ENCODE measurements at places on chromosomes 7 and 10. TPM values are rescaled to one million over a fixed set of nuclear protein-coding genes. Genes with fewer than 3 reads are reported as not detected.

DNA sequence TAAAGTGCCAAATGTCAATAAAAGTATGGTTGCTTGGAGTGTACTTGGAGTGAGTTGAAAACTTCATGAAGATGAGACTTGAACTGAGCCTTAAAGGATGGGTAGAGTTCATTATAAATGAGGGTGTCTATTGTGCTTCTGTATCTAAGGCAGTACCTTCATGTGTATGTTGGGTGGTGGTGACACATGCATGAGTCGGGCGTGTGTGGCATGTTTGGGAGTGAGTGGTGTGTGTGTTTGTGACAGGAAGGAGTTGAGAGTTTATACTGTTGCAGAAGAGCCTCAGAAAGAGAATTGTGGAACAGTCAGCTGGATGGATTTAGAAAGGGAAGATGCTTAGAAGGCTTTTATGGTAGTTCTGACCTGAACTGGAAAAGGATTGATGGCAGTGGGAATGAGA, 6.0 kb upstream of the ZRANB1 start:
- no peak for DNase-seq

GRCh38 chr10:101762736-101763135, 13.2 kb downstream of the FGF8 start:
- peak; percentile 30 for DNase-seq

Gene LRGUK
- 0.95 TPM for total RNA-seq

GRCh38 chr7:43439631-43440401, 143.1 kb upstream of the STK17A start:
- DNase-seq, result no peak

GRCh38 chr7:114930829-114931655, 9.1 kb downstream of the MDFIC start:
- no peak for DNase-seq

GRCh38 chr10:3362394-3362793, 189.8 kb upstream of the PITRM1 start:
- DNase-seq, result no peak

GRCh38 chr7:51314726-51315125, 1.9 kb downstream of the COBL start:
- DNase-seq, result no peak

Gene STEAP2
- 45.9 TPM for total RNA-seq

Gene PDE1C
- total RNA-seq, result 51.3 TPM

Gene TAS2R4
- total RNA-seq, result 1.3 TPM

- peak; percentile 80 for DNase-seq
These were observed 68.2 kb downstream of the DNAJB6 start for GRCh38 chr7:157404845-157405481.

DNA sequence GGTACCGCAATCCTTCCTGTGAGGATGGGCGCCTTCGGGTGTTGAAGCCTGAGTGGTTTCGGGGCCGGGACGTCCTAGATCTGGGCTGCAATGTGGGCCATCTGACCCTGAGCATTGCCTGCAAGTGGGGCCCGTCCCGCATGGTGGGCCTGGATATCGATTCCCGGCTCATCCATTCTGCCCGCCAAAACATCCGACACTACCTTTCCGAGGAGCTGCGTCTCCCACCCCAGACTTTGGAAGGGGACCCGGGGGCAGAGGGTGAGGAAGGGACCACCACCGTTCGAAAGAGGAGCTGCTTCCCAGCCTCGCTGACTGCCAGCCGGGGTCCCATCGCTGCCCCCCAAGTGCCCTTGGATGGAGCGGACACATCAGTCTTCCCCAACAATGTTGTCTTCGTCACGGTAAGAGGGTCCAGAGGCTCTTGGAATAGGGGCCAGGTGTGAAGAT, 1.7 kb downstream of the MEPCE start:
- peak; percentile 81 for DNase-seq

DNA sequence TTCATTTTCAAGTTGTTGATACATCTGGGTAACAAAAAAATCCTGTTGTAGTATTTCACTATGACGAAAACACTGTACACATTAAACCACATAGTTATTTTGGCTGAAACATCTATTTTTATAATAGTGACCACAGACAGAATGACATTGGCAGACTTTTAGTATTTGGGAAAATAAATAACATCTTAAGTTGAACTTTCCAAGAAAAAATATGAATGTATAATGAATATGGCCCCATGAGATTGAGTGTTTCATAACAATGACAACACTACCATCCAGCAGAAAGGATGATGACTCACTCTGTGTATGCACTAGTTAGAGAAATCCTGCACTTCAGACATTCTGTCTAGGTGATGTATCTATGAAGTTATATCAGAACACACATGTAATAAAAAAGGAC, 118.1 kb downstream of the SEMA3D start:
- DNase-seq, result no peak

DNA sequence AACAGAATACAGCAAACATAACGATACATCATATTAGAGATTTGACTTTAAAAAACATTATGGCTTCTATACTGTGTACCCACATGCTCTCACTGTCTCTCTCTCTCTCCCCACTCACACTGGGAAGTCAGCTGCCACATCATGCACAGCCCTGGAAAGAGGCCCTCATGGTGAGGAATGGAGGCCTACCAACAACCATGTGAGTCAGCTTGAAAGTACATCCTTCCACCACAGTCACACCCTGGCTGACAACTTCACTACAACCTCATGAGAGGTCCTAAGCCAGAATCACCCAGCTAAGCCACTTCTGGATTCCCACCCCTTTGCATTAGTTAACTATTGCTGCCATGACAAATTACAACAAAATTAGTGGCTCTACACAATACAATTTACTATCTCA, 23.3 kb upstream of the GPR22 start:
- DNase-seq, result no peak

Gene MYL10
- total RNA-seq, result not detected

Gene MMP21
- total RNA-seq, result 0.28 TPM

GRCh38 chr7:289209-289755, 688 bp upstream of the FOXL3 start:
- DNase-seq, result peak; percentile 70

DNA sequence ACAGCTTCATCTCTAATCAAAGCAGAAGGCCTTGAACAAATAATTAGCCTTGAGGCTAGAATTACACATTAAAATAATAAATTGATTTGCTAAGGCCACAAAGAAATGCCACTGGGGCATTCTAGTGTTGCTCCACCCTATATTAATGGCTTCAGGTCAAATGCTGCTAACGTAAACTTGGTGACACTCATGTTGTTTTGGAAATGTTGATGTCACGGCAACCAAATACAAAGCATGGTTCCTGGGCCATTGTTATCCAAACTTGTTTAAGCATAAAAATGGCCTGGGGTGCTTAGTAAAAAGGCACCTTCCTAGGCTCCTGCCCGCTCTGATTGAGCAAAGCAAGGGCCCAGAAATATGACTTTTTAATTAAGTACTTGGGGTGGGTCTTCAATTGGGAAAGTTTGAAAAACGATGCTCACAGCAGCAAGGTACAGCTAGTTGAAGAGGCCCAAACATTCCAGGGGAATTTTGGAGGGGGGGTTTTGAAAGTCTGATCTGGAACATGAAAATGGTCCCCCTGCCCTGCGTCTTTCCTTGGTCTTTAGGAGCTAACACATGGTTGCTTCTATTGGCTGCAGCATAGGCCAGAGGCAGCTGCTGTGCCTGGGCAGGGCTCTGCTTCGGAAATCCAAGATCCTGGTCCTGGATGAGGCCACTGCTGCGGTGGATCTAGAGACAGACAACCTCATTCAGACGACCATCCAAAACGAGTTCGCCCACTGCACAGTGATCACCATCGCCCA, 67.8 kb downstream of the ABCC2 start:
- no peak for DNase-seq

DNA sequence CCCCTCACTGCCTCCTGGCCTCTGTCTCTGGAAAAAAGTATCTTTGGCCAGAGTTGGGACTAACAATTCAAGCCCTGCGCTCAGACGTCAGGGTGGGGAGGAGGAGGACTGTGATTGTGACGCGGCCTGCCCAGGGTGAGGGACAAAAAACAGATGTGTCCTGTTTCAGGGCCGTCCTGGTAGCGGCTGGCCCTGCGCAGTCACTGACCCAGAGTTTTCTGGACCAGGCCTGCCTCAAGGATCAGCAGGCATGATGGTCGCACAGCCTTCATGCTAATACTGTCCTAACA, 110.1 kb downstream of the CYTH3 start:
- DNase-seq, result peak; percentile 90

GRCh38 chr7:46135557-46135956, 214.5 kb upstream of the IGFBP3 start:
- DNase-seq, result no peak

Gene CFAP58
- 0.46 TPM for total RNA-seq

All from posterior vena cava (tissue), 2 donors.